ENCODE measurements at places on chromosomes 5 and 9.

DNA sequence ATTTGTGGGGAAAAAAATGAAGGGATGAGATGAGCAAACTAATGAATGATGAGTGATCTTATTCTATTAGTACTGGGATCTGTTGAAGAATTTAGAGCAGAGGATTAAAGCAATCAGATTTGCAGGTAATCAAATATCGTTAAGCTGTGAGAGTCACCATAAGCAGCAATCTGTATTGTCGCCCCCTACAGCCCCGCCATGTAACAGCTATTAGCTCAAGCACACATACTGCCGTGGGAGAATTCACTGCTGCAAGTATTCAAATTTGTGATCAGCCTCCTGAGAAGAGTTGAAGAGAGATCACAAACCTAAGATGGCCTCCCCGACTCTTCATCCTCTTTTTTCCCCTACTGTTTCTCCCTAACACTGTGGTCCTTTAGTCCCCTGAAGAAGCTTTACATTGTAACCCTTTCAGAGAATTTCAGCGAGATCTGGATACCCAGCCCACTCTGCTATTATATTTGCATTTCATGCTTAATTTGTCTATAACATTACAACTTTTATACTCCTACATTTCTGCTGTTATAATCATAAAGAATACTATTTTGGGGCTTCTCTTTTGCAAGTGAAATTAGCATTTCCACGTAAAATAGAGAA lies 28.5 kb upstream of the PHF24 start:
- DNase-seq, result no peak

- peak; percentile 86 for DNase-seq
These were observed 70.8 kb upstream of the LPCAT1 start for GRCh38 chr5:1594357-1595106.

GRCh38 chr9:12723409-12724028 lies 30.3 kb downstream of the TYRP1 start:
- no peak for DNase-seq

DNA sequence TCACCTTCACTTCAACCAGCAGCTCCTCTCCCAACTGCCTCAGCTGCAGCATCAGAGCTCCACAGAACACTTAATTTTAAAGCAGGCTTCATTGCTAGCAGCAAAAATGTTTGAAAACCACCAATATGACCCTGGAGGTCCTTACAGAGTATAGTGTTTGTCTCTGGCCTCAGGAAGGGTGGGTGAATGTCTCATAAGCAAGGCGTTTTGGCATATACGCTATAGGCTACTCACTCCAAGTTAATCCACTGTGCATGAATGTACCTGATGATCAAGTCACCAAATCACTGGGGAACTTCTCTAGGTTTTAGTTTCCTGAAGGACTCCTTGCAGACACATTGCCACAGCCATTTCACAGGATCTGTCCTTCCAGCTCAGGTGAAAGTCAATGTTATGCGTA lies 125.3 kb downstream of the GABBR2 start:
- no peak for DNase-seq

GRCh38 chr5:68432682-68433081 lies 217.1 kb downstream of the PIK3R1 start:
- no peak for DNase-seq

DNA sequence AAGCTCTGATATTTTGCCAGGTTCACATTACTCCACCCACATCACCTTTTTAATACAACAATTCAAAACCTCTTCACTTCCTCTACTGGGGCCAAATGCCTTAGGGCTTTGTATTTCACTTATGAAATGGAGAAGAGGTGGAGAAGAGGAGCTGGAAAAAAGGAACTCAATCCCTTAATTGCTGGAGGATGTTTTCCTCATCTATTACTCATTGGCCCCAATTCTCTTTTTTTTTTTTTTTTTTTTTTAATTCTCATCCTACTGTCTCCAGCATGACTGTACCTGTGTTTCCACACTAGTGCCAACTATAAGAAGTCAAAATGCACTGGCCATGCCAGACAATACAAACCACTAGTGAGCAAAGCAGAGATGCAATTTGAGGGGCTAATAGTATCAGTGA lies 20.9 kb downstream of the FAM13B start:
- DNase-seq, result no peak

- no peak for DNase-seq
These were observed 74.3 kb upstream of the STXBP1 start for GRCh38 chr9:127537792-127538191.

GRCh38 chr9:97904725-97905124 lies 17.6 kb downstream of the TRMO start:
- no peak for DNase-seq

- DNase-seq, result no peak
These were observed 43.2 kb downstream of the SEMA4D start for GRCh38 chr9:89454498-89455355.

GRCh38 chr9:127509261-127509954 lies 58.1 kb downstream of the LRSAM1 start:
- DNase-seq, result no peak

GRCh38 chr5:147927901-147928300 lies 21.6 kb upstream of the C5orf46 start:
- DNase-seq, result no peak

GRCh38 chr5:45454114-45454513 lies 242.1 kb downstream of the HCN1 start:
- no peak for DNase-seq

GRCh38 chr5:54884195-54884536 lies 101.2 kb downstream of the ESM1 start:
- DNase-seq, result no peak

DNA sequence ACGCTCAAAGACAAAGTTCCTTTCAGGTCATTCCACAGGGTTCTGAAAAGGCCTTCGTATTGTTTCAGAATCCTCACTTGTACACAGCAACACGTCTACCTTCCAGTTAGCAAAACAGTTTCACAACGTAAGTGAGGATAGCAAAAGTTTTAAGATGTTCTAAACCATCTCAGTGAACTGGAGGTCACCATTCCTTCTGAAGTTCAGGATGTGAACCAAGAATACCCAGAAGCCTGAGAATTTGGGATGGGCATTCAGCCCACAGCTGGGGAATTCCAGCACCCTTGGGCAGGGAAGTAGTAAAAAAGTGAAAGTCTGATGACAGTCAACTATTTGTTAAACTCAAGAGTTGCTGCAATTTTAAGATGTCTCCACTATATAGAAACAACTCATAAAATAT lies 224.5 kb downstream of the BNC2 start:
- DNase-seq, result no peak

DNA sequence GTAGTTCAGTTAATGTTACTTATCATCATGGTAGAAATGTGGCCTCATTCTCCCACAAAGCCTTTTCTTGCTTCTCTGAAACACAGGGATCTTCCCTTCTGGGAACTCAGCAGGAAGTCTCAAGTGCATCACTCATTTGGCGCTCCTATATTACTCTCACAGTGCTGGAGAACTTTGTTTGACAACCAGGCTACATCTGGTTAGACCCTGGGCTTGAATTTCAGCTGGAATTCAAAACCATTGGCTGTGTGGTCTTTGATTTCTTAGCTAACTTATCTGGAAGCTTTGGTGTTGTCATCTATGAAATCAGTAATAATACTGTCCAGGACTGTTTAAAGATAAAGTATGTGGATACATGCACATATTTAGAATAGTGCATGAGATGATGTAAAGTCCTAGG lies 1777.1 kb downstream of the MAT2B start:
- no peak for DNase-seq

DNA sequence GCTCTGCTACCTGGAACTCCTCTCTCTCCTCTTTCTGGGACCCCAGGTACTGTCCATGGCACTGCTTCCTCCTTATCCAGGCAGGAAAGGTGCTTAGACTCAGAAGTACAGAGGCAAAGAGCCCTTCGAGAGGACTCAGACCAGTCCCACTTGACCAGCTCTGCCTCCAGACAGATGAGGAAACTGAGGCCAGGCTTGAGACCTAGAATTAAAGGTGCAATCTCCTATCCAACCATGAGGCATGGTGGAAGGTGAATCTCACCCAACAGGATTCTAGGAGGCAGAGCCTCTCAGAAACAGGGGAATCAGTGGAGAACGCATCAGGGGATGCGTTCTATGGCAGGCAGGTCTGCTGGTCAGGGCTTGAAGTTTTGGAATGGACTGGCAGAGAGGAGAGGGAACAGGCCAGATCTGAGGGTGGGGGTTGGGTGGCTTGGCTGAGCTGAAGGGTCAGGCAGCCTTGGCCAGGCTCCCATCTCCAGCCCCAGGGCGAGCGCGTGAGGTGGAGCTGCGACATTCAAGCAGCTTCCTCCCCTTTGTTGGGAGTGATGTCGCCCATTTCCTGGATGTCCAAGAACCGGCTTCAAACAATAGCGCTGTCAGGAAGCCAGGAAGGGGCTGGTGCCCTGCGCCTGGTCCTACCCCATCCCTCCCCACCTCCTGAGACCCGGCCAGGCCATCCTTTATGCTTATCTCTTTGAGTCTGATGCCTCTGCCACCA lies 26.2 kb downstream of the NDUFA8 start:
- DNase-seq, result no peak

DNA sequence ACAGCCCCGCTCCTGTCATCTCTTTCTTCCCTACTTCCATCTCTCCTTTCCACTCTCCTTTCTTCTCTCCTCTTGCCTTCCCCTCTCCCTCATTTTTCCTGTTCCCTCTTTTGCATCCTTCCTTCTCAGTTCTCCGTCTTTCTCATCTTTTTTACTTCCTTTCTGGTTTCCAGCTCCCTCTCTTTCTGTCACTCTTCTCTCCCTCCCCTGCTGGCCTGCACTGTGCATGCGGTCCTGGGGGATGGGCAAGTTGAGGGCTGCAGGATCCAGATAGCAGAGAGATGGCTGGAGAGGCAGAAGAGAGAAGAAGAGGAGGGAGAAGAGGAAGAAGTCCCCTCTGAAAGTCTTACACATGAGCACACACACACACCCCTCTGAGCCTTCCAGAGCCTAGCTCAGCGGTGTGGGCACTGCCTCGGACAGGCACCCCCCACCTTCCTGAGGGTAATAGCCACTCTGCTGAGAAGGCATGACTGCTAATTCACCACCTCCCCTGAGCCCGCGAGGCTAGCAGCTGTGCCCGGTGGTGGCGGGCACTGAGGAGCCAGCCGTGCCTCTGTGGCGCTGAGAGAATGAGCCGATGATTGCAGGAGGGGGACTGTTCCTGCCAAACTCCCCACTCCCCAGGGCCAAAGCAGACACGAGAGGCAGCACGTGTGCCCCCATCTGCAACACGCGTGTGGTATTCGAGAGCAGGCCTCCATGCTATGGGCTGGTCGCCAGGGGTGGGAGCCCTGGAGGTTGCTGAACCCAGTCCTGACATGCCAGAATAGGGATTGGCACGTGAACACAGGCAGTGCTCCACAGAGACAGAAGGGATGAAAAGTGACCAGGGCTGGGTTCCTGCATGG lies 3.7 kb upstream of the CAMK2A start:
- DNase-seq, result no peak

GRCh38 chr5:9505225-9505624 lies 40.6 kb downstream of the SEMA5A start:
- no peak for DNase-seq

DNA sequence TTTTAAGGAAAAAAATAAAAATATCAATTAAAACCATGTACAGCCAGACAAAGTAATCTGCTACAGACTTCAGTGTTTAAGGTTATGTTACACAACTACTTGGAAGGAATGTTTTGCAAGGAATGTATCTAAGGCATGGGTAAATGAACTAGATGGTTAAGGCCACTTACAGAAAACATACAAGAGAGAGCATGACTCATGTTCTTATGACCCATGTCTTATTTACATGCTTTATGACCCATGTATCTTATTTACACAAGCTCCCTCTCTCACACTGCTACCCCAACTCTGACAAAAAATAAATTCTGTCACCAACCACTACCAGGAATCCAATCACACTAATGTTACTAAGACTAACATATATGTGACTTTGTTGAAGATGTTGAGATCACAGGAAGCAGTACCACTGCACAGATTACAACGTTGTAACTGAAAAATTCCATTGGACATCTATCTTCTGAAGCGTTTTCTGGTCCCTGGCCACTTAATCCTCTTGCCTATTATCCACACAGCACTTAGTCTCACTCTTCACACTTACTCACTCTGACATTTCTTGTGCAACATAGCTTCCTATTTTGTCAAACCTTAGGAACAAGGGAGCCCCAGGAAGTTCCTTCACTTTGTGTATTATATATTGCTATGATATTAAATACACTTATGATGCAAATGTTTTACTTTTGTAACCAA lies 1630.1 kb upstream of the C9orf72 start:
- DNase-seq, result no peak

- DNase-seq, result no peak
These were observed 522.3 kb downstream of the MAT2B start for GRCh38 chr5:164027738-164028137.

- no peak for DNase-seq
These were observed 8.8 kb upstream of the NHP2 start for GRCh38 chr5:178162481-178162880.

DNA sequence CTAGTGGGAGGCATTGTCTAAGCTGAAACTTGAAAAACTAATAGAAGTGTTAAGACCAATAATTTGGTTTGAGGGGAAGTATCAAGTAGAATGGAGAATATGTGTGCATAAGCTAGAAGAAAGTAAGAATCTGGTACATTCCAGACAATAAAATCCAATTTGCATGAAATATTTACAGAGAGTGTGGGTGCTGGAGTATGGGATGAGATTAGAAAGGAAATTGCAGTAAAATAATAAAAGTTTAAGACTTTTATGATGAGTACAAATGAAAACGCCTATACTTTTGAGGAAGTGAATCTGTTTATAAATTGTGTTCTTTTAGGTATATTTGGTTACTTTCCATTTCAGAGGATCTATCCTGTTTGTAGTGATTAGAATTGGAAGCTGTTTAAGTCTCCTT lies 165.4 kb upstream of the TNC start:
- DNase-seq, result no peak

GRCh38 chr5:123156577-123157296 lies 67.7 kb downstream of the PRDM6 start:
- no peak for DNase-seq

DNA sequence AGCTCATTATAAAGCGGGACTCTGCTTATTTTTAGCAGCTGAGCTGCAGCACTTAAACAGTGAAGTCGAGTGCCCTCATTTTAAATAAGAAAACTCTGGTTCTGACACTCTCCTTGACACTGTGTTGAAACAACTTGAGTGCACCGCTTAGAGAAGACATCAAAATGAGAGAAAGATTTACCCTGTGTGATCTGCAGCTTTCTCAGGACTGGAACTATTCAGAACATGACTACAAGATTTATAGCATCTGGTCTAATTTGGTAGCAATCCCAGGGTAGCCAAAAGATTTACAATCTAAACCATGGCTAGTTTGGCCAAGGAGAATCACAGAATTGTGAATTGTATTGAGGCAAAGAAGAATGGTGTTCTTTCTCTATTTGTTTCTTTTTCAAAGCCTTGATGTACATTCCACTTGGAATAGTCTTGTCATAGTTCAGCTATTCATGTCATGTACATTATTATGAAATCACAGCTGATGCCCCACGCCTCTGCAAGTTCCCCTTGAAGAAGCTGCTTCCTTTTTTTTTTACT lies 38.7 kb downstream of the PLEKHG4B start:
- DNase-seq, result no peak
